Hematopoietic multipotent progenitor cell (in vitro differentiated cells): ENCODE measurements at places on chromosomes 1 and 21. TPM values are rescaled to one million over a fixed set of nuclear protein-coding genes. Genes with fewer than 3 reads are reported as not detected.

- no peak for DNase-seq
Measured at GRCh38 chr1:241235256-241235897, 121.6 kb downstream of the RGS7 start.

PADI1 gene
- total RNA-seq = not detected

DNA sequence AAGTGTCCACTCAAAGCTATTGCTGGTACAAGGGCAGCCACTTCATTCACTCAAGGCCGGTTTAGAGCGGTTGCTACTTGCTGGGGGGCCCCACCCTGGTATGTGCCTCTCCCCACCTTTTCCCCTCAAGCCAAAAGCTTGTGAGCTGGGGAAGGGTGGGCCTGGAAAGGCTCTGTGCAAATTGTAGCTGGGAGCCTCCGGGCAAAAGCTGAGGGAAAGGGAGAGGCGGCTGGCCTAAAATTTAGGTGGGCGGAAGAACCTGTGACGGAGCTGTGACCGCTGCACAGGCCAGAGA lies 306 bp upstream of the SH3D21 start:
- DNase-seq = no peak

SPRR4 gene
- total RNA-seq = not detected

GRCh38 chr1:76186554-76187170 lies 112.1 kb downstream of the ST6GALNAC3 start:
- no peak for DNase-seq

FABP3 gene
- not detected for total RNA-seq

OR6N1 gene
- not detected for total RNA-seq

- no peak for DNase-seq
Measured at GRCh38 chr1:181969902-181970301, 91.6 kb downstream of the ZNF648 start.

- no peak for DNase-seq
Measured at GRCh38 chr1:5637171-5637570, 355.1 kb downstream of the NPHP4 start.

GRCh38 chr1:239861985-239862384 lies 229.7 kb upstream of the FMN2 start:
- DNase-seq = no peak

GRCh38 chr1:188599313-188599712 lies 1770.6 kb downstream of the PLA2G4A start:
- no peak for DNase-seq

DNA sequence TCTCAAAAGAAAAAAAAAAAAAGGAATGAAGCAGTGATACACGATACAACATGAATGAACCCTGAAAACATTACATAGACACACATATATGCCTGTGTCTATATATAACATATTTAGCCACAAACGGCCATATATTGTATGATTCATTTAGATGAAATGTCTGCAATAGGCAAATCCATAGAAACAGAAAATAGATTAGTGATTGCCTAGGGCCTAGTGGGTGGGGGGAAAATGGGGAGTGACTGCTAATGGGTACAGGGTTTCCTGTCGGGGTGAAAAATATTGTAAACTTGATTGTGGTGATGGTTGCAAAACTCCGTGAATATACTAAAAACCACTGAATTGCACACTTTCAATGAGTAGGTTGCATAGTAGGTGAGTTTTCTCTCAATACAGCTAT lies 6.0 kb upstream of the H6PD start:
- DNase-seq = no peak

HHAT gene
- total RNA-seq = 15.1 TPM

DNA sequence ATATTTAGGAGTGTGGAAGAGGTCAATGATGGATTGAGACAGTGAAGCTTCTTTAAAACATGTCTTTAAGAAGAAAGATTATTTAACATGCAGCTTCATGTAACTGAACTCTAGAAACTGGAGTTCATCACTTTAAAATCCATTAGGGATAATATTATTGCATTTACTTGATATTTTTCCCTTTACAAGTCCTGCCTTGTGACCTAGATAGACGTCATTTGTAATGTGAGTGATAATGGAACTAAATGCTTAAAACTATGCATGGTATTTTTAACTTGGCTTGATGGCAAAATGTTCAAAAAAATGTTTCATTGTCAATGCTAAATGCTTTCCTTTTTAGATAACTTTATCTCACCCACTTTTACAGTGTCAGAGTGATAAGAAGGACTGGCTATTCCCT lies 723.7 kb downstream of the RWDD3 start:
- DNase-seq = no peak

- DNase-seq = peak; percentile 13
Measured at GRCh38 chr1:3453891-3454810, at the start of gene ARHGEF16. TSS of gene ARHGEF16 (plus strand) at chr1:3454665. CDS start at chr1:3463085, 8,420 bp downstream.

GRCh38 chr1:76940571-76941335 lies 73.5 kb downstream of the ST6GALNAC5 start:
- DNase-seq = no peak

- peak; percentile 28 for DNase-seq
Measured at GRCh38 chr1:224245188-224245587, 62.1 kb downstream of the DEGS1 start.

DNA sequence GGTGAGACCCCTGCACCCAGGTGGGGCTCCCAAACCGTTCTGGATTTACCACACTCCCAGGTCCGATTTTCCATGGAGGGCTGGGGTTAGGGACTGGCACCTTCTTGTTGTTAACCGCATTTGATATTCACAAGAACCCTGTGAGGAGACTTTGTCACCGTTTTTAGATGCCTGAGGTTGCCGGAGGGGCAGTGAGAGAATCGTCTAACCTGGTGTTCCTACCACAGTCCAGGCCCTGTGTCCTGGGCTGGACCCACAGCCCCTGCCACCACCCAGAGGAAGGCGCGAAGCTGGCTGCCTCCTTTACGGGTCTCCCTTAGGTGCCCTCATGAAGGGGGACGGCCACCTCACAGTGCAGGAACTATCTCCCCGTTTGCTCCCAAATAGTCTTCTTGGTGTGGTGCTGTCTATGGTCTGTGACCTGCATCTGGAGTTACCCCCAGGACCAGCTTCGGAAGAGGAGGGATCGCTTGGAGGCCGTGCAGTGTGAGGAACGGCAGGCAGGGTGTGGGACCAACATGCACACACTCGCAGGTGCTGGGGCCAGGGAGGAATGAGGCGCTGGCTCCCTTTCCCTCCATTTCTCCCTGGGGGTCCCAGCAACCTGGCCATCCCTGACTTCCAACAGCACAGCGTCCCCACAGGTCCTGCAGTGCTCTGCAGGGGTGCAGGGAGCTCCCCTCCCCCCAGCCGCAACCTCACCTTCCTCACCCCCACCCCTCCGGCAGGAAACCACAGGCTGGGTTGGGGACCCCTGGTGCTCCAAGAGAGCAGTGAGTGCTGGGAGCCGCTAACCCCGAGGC lies 7.0 kb downstream of the SIM2 start:
- DNase-seq = no peak

GRCh38 chr21:44611551-44611950 lies 328 bp upstream of the KRTAP10-8 start:
- no peak for DNase-seq

DNA sequence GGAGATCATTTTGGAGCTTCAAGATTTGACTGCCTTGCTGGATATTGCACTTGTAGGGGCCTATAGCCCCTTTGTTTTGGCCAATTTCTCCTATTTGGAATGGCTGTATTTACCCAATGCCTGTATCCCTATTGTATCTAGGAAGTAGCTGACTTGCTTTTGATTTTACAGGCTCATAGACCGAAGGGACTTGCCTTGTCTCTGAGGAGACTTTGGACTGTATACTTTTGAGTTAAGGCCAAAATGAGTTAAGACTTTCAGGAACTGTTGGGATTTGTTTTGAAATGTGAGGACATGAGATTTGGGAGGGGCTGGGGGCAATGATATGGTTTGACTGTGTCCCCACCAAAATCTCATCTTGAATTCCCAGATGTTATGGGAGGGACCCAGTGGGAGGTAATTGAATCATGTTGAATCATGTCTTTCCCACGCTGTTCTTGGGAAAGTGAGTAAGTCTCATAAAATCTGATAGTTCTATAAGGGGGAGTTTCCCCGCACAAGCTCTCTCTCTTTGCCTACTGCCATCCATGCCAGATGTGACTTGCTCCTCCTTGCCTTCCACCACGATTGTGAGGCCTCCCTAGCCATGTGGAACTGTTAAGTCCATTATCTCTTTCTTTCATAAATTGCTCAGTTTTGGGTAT lies 276.1 kb downstream of the LMX1A start:
- DNase-seq = no peak

DNA sequence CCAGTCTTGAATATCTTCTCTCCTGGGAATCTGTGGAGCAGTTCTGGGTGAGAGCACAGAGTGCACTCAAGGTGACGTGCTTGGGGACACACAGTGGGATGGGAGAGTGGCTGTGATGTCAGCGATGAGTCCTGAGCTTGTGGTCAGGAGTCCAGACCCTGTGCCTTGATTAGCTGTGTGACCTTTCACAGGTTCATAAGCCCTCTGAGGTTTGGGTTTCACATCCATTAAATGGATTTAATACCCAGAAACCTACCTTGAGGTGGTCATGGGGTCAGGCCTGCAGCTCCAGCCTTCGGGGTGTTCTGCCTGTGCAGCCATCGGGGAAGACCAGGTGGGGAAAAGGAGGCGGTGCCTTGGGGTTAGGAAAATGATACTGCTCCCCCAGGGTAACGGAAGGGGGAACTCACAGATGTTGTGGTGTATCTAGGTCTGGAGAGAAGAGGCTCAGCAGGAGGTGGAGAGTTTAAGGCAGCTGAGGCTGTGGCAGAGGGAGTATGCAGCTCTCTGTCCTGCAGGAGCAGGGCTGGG lies 38.5 kb upstream of the ETV3 start:
- DNase-seq = no peak

GRCh38 chr1:48222501-48223242 lies at the start of gene SLC5A9:
TSS of gene SLC5A9 (plus strand) at chr1:48222716. CDS start at chr1:48222737, 21 bp downstream.
- DNase-seq = no peak

DNA sequence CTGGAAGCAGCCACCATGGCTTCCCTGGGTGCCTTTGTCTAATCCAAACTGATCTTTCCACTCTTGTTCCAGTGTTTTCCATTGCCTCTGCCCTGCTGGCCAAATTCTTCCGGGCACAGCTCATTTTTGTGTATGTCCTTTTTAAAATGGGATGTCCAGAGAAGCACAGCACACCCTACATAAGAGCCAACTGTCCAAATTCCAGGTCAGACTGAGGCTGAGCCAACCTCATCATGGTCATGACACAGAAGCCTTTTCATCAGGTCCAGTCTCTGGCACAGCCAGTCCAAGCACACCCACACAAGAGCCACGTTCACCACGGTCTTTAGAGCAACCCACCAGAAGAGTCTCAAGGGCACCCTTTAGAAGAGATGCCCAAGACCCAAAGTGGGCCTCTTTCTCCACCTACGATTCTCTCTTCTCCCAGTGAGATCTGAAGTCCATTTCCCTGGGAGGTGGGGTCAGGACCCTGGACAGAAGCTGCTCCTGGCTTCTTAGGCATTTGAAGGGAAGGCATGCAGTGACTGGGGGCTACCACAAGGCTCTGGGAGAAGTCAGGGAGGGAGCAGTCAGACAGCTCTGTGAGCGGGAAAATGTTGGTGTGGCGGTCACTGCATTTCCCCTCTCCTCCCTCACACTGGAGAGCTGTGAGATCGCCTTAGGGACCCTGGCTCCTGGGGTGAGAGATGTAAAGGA lies 53.2 kb downstream of the SYT2 start:
- no peak for DNase-seq

COL8A2 gene
- 0.81 TPM for total RNA-seq

EXTL1 gene
- under 0.01 TPM for total RNA-seq

CFAP141 gene
- total RNA-seq = not detected

ADAMTS5 gene
- under 0.01 TPM for total RNA-seq

DNA sequence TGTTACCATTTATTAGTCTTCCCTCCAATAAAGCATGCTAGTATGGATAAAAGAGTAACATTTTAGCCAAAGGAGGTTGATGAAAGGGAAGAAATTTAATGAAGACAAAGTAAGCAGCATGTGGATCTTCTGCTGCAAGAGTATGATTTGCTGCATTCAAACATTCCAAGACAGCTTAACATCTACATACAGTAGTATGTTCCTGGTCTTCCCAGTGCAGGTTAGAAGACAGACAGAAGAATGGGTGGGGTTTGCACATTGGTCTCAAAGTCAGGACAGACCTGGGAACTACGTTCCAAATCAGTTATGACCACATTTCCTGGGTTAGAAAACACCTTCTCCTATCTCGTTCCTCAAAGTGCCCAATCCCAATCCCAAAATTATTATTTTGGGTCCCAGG lies 43.3 kb downstream of the PUM1 start:
- DNase-seq = no peak

DNA sequence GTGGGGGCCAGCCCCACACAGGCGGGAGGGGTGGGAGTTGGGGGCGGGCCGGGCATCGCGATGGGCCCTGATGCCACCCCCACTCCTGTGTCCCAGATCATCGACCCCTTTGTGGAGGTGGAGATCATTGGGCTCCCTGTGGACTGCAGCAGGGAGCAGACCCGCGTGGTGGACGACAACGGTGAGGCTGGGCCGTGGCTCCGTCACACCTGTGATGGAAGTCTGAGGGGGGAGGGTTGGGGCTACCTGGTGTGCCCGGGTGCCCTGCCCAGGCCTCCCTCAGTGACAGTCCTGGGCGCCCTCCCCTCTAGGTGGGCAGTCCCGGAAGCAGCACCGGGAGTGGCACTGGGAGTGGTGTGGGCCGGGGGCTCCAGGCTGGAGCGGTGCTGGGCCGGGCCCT lies 22.6 kb downstream of the PLCH2 start:
- no peak for DNase-seq

GRCh38 chr1:40057310-40058030 lies 16.9 kb downstream of the CAP1 start:
- DNase-seq = no peak

- DNase-seq = no peak
Measured at GRCh38 chr1:180777072-180777689, 135.5 kb upstream of the KIAA1614 start.

DNA sequence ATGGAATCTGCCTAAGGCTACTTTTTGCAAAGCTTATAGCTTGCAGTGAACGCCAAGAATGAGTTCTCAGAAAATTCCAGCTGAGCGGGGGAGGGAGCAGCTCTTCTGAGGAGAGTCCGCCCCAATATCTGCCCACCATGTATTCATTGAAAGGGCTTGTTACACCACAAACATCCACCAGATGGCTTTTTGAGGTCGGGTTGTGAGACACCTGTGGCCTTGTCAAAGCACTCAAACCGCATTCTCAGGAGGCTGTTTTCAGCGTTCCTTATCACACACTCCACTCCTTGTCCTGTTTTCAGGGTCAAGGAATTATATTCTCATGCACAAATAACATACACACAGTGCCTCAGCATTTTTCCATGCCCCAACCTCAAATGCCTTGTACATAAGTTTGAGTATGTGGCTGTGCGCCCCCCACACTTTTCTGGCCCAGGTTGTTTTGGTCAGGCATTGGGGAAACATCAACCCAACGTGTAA lies 3.9 kb upstream of the C4BPB start:
- DNase-seq = peak; percentile 83

- DNase-seq = no peak
Measured at GRCh38 chr1:223500560-223501425, 107.6 kb downstream of the CCDC185 start.

- DNase-seq = peak; percentile 23
Measured at GRCh38 chr1:8016210-8016894, 9.8 kb downstream of the ERRFI1 start.

TNFRSF9 gene
- under 0.01 TPM for total RNA-seq
